ENCODE measurements at places on chromosomes 12 and 14.

GRCh38 chr12:25585662-25586061 lies 32.6 kb upstream of the LMNTD1 start:
- DNase-seq, result peak; percentile 69

DNA sequence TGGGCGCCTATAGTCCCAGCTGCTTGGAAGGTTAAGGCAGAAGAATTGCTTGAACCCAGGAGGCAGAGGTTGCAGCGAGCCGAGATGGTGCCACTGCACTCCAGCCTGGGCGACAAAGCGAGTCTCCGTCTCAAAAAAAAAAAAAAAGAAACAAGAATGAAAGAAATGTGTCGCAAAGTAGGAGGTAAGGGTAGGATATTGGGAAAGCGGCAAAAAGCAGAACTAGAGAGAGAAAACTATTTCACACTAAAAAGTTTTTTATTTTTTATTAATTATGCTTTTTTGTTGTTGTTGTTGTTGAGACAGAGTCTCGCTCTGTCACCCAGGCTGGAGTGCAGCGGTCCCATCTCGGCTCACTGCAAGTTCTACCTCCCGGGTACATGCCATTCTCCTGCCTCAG lies 17.7 kb downstream of the SBNO1 start:
- no peak for DNase-seq

DNA sequence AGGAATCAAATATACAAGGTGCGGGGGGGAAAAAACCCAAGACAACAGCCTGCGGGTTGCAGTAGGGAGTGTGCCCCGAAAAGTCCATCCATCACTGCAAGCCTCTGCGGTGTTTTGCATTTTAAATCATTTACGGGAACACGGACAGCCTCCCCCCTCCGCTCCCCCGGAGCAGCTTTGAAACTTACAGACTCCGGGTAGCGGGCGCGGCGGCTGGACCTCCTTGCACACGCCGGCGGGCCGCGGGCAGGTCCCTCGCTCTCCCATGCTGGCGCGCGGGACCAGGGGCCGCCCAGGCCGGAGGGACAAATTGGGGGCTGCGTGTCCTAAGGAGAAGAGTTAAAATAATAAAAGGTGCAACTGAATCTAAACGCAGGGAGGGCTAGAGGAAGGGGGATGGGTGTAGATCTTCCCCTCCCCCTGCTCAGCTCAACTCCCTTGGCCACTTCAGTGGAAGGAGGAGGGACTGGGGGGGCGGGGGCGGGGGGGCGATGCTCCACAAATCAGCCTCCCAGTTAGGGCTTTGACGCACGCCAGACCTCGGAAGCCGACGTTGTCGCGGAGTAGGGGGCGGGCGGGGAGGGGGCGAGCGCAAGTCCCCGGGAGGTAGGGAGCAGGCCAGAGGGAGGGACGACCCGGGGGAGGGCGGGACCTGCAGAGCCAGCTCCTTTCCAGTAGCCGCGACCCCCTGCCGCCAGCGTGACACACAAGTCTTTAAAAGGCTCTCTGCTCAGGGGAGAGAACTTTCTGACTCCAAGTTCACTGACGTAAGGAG lies at the start of gene KCNJ8:
KCNJ8 (minus strand) TSS at position 349 of the 775 bp plus-strand sequence. CDS start 1,090 bp downstream, outside the sequence.
- DNase-seq, result peak; percentile 67

DNA sequence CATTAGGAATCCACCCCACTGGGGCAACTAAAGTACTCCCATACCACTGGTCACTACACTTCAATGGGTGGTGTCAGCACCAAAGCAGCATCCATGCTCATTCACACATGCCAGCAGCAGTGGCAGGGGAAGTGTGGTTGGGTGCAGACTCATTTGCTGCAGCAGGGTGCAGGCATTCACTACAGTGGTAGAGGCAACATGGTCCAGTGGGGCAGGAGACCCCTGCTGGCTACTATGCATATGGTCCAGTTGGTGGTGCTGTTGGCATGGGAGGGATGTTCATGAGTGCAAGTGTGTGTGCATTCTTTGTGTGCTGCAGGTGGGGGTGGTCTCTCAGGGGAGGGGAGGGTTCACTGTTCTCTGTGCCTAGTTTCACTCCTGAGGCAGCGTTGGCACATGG lies 908.4 kb upstream of the NOVA1 start:
- DNase-seq, result no peak

DNA sequence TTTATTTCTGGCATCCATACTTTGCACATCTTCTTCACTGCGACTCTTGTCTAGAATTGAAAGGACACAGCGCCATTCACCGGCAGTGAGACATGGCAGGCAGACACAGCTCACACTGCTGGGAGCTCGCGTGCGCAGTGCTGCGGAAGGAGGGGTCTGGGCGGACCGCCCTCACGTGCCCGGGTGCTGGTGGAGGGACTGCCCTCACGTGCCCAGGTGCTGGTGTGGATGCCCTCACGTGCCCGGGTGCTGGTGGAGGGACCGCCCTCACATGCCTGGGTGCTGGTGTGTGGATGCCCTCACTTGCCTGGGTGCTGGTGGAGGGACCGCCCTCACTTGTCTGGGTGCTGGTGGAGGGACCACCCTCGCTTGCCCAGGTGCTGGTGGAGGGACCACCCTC lies 27.9 kb upstream of the GOLGA3 start:
- DNase-seq, result no peak
